ENCODE measurements at places on chromosomes 5 and 9.

GRCh38 chr9:125106285-125106893 lies 36.9 kb downstream of the SCAI start:
- DNase-seq, result peak; percentile 31

- no peak for DNase-seq
Measured at GRCh38 chr5:8729437-8729836, 816.4 kb downstream of the SEMA5A start.

GRCh38 chr5:69225860-69226259 lies 8.8 kb upstream of the CDK7 start:
- no peak for DNase-seq

- DNase-seq, result peak; percentile 55
Measured at GRCh38 chr9:2700909-2701550, 16.3 kb upstream of the KCNV2 start.

- DNase-seq, result no peak
Measured at GRCh38 chr9:74117731-74118130, 379.4 kb upstream of the RORB start.

DNA sequence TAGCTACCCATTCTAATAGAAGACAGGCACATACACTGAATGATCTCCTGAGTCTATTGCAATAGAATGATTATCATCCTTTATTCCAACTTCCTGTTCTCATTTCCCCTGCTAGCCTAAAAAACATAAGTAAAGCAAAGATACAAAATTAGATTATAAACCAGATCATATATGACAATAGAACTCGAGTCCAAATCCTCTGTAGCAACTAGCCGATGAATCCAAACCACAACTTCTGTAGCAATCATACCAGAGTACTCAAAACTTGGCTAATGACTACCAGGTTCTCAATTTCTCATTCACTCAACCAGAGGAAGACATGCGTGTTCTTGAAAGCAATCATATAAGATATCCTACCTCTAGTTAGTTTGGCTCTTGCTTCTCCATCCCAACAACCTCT lies 622.1 kb downstream of the PSAT1 start:
- DNase-seq, result no peak

GRCh38 chr5:179185941-179186411 lies 125.8 kb downstream of the ZNF354C start:
- DNase-seq, result no peak

- DNase-seq, result no peak
Measured at GRCh38 chr5:113219695-113220094, 215.1 kb downstream of the TSSK1B start.

DNA sequence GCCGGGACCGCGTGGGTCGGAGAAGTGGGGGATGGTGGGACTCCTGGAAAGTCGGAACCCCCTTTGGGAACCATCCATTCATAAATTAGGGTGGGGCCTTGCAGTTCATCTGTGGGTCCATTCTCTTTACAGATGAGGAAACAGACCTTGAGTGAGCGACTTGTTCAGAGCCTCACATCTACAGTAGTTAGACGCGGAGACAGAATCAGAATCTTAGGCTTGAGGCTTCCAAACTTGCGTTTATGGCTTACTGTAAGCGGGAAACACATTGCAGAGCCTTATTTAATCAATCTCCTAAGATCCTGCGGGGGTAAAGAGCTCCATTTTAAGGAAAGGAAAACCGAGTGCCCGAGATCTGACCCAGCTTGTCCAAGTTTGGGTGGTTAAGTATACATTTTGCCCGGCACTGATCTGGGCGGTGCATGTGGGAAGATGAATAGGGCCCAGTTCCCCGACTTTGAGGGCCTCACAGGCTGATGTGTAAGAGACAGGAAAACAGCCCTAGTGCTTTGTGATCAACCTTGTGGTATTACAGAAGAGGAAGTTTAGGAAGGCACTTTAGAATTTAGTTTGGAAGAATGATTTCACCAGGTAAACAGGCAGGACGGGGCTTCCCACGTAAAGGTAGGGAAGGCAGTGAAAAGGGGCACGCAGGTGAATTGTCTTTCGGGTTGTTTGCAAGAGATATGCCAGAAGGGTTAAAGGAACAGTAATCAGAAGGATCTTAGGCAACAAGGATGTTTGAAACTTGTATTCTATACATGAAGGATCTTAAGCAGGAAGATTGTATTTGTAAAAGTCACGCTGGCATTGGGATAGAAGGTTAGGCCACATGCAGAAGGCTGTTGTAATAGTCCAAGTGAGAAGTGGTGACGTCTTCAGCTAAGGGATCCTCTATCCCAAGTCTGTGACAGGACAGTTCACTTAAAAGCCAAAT lies 744 bp downstream of the TARS1 start:
- DNase-seq, result peak; percentile 51

GRCh38 chr9:76725885-76726284 lies 38.4 kb upstream of the PCA3 start:
- DNase-seq, result no peak

GRCh38 chr5:35617435-35618303 lies at the start of gene SPEF2:
TSS of gene SPEF2 (plus strand) at chr5:35617863. CDS start at chr5:35617998, 135 bp downstream.
- peak; percentile 96 for DNase-seq

DNA sequence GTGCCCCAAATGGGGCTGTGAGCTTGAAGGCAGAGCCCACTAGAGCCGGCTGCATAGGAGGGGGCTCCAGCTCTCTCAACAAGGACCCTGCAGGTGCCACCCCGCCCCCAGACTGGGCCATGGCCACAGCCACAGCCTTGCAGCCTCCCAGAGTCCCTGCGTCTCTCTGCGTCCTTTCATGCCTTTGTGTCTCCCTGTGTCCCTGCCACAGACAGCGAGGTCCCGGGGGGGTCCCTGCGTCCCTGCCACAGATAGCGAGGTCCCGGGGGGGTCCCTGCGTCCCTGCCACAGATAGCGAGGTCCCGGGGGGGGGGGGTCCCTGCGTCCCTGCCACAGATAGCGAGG lies 6.3 kb downstream of the NOXA1 start:
- no peak for DNase-seq

DNA sequence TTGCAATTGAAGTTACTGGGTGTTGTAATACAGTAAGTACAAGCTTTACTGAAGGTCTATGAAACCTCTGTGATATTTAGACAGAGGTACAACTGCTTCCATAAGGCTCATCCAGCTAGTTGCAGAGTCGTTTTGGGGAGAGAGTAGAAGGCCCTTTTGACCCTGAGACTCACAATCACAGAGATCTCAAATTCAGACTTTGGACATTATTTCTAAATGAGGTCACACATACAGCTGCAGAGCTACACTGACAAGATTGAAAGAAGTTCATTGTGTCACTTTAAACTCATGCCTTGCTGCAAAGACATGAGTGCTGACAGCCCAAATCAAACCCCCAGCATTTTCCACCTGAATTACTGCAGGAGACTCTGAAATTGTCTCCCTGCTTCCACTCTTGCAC lies 205.9 kb upstream of the TMEM161B start:
- DNase-seq, result peak; percentile 28

Data from eye (tissue), 1 donor.